ENCODE measurements at places on chromosomes 5 and 9.

GRCh38 chr5:15080219-15080618 is 208.6 kb upstream of the ANKH start:
- no peak for DNase-seq

- no peak for DNase-seq
These were observed 17.5 kb upstream of the IQGAP2 start for GRCh38 chr5:76385540-76385939.

DNA sequence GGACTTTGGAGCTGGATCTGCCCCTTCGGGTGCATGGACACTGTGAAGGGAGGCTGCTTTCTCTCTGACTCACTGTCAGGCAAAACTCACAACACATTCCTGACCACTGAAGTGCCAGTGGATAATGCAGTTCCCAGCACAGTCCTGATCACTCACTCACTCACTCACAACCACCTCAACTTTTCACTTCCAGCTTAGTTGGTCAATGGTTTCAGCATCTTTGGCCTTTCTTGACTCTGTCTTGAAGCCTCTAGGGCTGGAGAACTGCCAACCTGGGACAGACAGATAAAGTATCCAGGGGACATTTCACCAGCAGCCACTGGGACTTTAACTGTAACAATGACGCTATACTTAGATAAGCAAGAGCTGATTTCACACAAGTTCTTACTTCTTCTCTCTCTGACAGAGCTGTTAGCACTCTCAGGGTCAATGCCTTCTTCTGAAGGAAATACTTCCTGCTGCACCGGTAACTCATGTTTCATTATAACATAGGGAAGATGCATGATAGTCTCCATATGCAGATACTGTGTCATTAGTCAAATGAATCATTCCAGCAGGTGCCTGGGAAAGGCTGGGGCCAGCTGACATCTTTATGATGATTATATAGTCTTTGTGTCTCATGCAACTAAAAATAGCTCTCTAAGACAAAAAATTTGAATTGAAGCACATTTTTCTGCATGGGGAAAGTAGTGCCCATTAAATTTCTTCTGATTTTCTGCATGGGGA is 499.0 kb downstream of the SEMA5A start:
- no peak for DNase-seq

- peak; percentile 36 for DNase-seq
These were observed 150.8 kb upstream of the NR3C1 start for GRCh38 chr5:143554187-143554717.

DNA sequence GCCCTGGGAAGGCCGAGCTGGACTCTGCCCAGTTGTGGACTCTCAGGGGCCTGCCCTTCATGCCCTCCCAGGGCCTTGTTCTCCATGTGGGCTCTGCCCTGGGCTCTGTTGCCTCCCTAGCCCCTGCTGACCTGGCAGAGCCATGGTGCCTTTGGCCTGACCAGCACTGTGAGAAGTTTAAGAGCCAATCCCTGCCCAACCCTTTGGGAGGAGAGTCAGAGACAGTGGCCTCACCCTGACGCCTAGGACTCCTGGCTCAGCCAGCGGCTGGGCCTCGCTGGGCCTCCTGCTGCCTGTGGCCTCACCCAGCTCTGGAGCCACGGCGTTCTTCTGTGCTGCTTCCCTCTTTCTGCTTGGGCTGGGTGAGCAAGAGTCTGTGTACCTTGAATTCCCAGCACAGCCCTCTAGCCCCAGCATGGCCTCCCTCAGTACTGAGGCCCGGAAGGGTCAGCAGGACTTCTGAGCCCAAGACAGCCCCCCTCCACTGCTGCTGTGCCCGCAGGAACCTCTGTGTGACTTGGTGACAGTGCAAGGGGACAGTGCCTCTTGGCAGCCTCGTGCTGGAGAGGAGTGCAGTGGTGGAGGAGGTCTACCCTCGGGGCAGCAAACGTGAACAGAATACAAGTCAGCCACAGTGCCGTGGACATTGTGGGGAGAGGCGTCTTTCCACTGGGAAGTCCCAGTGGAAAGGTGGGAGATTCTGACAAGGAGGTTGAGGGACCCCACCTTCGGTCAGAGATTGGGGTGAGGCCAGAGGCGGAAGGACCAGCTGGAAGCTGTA is 97.4 kb downstream of the CACNA1B start:
- DNase-seq = no peak

DNA sequence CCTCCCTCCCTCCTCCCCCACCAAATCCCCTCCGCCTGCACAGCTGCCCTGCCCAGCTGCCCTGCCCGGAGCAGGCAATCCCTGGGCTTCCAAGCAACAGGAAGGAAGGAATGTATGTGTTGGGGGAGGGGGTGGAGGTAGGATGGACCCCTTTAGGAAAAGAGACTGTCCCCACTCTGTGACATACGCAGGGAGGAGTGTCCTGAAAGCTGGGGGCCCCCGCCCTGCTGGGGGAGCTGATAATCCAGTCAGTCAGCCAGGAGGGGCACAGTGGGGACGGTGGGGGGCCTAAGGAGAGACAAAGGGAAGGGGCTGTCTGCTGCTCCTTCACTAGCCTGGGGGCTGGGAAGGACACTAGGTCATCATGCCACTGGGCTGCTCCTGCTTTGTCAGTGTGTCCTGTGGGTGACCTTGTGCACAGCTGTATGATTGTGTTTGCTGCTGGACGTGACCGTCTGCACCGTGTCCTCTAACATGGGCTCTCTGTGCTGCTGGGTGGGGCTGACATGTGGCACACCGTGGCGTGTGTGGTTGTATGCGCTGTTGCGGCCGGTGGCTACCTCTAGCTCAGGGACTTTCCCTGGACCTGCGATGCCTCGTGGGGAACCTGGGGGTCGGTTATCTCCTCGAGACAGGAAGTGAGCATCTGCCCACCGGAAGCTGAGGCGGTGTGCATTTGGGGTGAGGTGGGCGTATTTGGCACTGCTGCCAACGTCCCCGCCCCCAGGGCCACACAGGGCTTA is 3.0 kb downstream of the N4BP3 start:
- DNase-seq = no peak

- DNase-seq = no peak
These were observed 213.3 kb downstream of the DNAH5 start for GRCh38 chr5:13731121-13731628.

DNA sequence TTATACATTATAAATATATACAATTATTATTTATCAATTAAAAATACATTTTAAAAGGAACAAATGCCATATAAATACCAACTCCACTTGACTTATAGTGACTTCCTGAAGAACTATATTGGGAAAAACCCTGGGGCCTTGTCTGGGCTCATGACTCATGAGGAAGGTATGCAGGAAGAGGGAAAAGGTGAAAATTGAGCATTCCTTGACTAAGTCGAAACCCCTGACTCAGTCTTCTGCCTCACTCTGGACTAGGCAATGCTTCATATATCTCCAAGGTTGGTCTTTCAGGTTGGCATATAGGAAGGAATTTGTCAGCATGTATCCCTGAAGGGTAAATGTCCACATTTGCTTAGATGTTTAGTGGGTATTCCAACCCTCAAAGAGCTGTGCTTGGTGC is 78.5 kb downstream of the SH3TC2 start:
- DNase-seq = peak; percentile 38

GRCh38 chr5:179699616-179700237 is 960 bp downstream of the CANX start:
- no peak for DNase-seq

DNA sequence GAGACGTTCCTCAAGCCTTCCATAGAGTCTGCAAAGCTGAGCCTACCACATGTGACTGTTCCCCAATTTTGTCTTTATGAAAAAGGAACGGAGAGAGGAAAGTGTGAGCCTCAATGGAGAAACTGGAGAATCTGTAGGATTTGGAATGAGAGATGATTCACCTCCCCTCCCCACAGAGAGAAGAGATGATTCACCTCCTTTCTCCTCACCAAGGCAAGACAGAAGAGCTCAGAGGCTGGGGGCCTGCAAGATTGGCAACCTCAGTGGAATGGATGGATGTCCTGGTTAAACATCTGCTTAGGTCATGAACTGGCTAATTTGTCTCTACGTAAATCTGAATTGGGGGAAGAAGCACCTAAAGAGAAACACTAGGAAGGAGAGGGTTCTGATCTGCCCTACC is 17.0 kb upstream of the MOCS2 start:
- DNase-seq = peak; percentile 2

Data from T1000 (cell line).